DMS 273 treated with DMSO at 0.1 percent for 48 hours (cell line): ENCODE measurements at places on chromosomes 2 and 18.

- DNase-seq, result no peak
These were observed 160.3 kb upstream of the CDH19 start for GRCh38 chr18:66764230-66764629.

DNA sequence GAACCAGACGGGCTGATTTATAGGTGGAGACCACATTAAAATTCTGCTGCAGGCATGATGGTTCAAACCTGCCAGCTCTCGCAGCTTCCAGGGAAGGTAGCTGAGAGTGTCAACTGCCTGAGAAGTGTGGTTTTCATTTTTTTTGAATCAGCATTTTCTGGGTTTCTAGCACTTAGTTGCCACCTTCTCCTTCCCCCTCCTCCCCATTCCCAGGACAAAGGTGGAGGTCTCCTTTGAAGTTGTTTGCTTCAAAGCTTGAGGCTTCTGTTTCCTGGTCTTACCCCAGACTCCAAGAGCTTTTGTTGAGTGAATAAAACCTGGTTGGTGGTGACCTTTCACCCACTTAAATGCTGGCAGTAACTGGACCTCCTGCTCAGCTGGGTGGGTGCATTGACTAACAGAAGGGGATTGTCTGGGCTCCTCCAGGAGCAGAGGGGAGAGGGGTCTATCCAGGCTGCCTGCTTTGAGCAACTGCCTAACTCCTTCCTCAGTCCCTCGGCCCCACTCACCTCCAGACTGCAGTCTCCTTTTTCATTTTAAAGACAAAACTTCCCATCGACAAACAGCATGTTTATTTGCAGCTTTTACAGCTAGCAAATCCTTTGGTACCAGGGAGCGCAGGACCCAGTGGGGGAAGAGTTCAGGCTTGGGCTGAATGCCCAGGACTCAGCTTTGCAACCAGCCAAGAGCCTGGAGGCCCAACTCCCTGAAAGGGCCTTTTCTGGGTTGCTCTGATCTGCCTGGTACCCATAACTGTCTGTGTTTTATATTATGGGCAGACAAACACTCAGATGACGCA, 3.5 kb downstream of the RHOB start:
- DNase-seq, result no peak

- no peak for DNase-seq
These were observed 570.2 kb upstream of the TNP1 start for GRCh38 chr2:217429981-217430500.

GRCh38 chr18:65592435-65592834, 158.4 kb upstream of the CDH7 start:
- no peak for DNase-seq

DNA sequence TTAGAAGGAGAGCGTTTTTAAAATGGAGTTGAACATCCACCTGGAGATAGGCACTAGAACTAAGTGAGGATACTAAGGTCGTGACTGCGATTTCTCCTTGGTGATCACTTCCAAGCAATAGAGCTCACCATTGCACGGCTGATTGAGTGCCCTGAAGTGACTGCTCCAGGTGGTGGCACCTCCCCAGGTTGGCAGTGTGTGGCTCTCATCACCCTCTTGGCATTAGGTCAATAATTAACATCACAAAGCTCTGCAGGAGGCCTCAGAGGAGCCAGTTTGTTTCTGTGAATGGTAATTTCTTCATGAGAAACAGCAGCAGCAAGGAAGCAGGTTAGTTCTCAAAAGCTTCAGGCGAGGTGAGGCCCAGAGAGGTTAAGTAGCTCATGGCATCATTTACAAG, 259.6 kb downstream of the CLIP4 start:
- DNase-seq, result no peak

GRCh38 chr2:164703915-164704706, 82.8 kb upstream of the GRB14 start:
- DNase-seq, result no peak

- no peak for DNase-seq
These were observed 154.4 kb downstream of the DDX1 start for GRCh38 chr2:15745907-15746702.

GRCh38 chr2:110215566-110216158, 3.3 kb upstream of the MTLN start:
- no peak for DNase-seq

GRCh38 chr2:223369889-223370288, 232.3 kb downstream of the SCG2 start:
- DNase-seq, result no peak

- no peak for DNase-seq
These were observed 226.3 kb downstream of the EIPR1 start for GRCh38 chr2:3151153-3151918.

DNA sequence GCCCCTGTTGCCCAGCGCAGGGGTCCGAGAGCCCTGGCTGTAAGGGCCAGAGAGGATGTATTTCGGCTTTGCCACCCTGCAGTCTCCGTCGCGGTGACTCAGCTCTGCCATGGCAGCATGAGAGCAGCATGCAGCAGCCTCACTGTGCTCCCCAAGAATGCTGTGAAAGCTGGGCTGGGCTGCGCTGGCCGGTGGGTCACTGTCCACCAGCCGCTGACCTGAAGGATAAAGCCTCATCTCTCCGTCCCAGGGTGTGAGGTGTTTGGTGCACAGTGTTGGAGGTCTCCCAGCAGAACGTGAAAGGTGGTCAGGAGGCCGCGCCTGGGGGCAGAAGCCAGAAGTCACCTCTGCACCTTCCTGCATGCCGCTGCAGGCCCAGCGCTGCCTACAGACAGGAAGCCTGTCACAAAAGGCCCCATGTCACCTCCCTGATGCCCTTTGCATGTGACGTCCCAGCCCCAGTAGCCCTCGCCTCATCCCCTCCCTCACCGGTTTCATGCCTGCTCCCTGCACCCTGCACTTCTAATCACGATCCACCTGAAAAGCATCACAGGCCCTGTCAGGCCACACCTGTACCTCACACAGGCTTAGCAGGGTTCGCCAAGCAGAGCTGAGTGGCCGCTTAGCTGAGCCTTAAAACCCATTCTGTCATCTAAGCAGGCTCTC, 342.1 kb downstream of the EIPR1 start:
- no peak for DNase-seq

GRCh38 chr2:199977984-199978415, 22.6 kb downstream of the MAIP1 start:
- no peak for DNase-seq

- no peak for DNase-seq
These were observed 54.7 kb upstream of the LRATD1 start for GRCh38 chr2:14577843-14578242.

DNA sequence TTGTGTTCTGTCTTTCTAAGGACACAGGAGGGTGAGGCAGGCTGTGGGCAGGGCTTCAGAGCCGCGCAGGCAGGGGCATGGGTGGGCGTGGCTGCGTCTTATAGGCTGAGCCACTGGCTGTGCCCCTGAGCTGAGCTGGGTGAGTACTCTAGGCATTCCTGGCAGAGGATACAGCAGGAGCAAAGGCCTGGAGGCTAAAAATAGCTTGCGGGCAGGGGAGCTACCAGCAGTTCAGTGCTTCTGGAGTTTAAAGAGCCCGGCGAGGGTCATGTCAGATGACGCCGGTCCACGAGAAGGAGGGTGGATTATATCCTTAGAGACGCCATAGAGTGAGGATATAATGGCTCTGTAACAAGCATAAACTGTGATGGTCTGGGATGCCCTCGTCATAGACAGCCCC, 31.5 kb upstream of the PDIA6 start:
- no peak for DNase-seq

DNA sequence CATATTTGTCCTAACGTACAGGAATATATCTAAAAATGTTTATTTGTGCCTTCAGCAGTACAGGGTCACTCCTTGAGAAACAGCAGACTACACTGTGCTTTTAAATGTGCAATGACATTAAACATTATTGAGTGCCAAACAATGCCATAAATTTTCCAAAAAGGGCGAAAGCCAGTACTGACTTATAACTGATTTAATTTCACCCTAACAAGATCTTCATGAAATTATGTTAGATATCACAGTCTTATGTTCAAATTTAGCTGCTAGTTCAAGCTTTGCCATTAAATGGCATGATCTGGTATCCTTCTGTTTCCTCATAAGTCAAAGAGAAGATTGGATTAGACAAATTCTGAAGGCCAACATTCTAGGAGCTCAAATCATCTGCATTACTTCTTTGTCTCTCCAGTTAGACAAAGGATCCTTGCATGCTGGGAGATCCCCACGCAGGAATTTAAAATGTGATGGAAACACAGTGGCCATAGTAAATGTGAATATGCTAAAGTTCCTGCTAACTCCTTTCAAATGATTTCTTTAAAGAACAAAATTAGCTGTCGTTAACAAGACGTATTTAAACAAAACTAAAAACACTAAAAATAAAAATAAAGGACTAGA, 129.3 kb upstream of the STON1 start:
- DNase-seq, result no peak

- DNase-seq, result no peak
These were observed 73.7 kb downstream of the CTIF start for GRCh38 chr18:48612511-48612910.

DNA sequence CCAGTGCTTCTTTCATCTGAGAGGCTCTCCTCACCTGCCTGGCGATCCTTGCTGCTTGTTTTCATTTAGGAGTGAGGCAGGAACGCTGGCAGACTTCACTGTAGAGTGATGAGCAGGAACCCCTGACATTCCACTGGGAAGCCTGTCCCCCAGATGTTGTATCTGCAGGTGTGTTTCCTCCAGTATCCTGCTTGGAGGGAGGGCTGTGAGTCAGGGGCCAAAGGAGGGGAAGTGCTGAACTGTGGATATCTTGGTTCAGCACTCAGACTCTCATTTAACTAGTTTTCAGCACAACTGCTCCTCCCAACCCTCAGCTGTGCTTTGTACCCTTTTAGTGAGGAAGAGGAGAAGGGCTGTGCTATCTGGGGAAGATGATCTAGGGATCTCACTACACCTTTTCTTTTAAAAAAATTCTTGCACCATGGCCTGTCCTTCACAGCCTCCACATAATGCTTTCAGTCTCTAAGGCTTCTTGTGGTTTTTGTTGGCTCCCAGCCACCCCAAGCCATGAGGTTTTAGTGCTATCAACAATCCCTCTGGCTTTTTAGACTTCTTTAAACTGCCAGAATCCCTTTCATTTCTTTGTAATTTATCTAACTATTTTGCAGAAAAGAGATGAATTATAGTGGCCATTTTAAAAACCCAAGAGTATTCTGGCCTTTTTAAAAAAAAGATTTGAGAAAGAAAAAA, 11.2 kb downstream of the ANKAR start:
- no peak for DNase-seq

DNA sequence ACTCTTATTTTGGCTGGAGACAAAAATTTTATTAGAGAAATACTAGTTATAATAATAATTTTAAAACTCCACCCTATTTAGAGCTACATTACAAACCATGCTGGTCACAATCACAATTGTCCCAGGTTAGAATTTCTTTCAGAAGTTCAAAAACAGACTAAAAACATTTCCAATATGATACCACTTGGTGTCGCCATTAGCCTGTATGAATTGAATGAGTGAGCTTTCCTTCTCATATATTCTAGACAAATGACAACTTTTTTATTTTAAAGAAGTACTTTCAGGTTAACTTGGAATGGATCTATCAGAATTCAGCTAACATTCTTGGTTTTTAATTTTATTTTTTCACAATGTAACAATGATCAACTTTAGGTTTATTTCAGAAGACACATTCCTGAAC, 48.0 kb downstream of the SERPINB8 start:
- DNase-seq, result no peak

DNA sequence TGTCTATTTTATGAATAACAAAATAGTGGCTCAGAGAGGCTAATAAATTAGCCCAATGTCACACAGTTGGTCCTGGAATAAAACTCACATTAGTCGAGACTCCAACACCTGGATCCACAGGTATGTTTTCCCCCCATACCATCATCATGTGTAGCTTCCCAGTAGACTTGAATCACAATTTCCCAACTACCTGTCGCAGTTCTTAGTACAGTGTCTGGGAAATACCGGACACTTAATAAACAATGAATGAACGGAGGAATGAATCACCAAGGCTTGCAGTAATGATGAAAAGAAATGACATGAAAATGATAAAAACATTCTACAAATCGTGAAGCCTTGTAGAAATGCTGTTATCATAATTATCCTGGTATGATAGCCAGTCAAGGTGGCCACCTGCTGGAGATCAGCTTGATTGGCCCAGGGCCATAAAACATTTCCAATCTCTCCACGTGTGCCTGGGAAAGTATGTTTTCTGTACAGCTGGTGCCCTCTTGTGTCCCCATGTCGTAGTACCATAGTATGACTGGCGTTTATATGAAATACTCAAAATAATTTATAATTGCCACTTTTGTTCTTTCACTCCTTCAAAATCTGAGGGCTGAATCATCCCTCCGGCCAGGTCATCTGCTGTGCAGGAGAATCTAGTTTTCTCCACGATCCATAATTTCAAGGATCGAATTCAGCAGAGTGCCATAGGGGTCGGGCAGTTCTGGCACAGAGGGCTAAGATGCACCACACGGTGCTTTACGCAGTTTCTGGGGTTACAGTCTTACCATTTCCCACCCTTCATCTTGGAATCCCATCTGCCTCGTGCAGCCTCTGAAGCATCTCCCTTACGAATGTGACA, 95.4 kb downstream of the LAMA1 start:
- DNase-seq, result peak; percentile 66

GRCh38 chr2:148720501-148721001, 76.0 kb downstream of the EPC2 start:
- DNase-seq, result peak; percentile 31

- no peak for DNase-seq
These were observed 37.5 kb upstream of the NEB start for GRCh38 chr2:151771599-151772358.

DNA sequence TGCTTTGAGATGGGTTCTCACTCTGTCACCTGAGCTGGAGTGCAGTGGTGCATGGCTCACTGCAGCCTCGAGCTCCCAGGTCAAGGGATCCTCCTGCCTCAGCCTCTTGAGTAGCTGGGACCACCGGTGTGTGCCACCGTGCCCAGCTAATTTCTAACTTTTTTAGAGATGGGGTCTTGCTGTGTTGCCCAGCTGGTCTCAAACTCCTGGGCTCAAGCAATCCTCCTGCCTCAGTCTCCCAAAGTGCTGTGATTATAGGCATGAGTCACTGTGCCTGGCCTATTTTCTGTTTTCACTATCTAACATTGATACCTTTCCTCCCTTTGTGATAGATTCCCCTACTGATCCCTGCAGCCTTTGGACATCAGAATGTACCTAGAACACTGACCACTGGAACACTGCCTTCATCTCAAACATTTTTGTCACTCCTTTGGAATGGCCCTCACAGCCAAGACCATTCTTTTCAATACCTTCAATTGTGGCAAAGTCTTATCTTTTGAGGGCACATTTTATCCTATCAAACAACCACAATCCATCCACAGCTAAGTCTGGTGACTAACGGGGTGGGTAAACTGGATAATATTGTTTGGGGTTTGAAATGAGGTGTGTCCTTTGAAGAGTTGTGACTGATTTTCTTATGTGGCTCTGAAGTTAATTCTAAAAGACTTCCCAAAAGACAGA, 43.7 kb downstream of the EPAS1 start:
- no peak for DNase-seq

- no peak for DNase-seq
These were observed 35.2 kb downstream of the RDH14 start for GRCh38 chr2:18525236-18525635.

DNA sequence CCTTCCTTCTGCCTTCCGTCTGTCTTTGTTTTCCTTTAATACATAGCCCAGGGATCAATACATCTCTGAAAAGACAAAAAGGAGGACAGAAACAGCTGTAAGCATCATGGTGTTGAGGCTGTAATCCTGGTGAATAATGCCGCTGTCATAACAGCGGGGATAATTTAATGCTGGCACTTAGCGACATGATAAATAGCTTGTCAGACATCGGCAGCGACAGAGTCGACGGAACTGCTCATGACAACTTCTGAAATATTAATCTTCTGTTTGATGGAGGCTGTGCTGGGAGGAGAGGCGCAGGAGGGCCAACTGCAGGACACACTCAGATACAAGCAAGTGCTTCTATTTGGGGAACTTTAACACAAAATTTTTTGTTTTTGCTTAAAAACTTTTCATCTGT, 602.2 kb downstream of the GALR1 start:
- no peak for DNase-seq
